Mucosa of descending colon (tissue), 3 donors: ENCODE measurements at places on chromosomes 7 and 10. TPM values are rescaled to one million over a fixed set of nuclear protein-coding genes. Genes with fewer than 3 reads are reported as not detected.

GRCh38 chr7:40899636-40900507 lies 765.1 kb downstream of the SUGCT start:
- no peak for DNase-seq

DNA sequence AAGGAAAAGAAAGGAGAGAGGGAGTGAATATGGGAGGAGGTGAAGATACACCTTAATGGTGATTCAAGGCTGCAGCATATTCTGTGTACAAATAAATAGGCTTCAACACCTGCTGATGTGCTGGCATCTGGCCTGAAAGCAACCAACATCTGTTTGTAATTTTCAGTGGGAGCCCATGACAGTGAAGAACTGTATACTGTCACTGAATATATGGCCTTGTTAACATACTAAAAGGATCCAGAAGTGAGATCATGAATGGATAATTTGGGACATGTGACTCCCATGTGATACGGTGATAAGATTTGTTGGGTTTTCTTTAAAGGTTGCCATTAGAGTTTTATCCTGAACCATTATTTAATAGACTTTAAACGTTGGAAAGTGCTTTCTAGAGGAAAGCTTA lies 459.3 kb downstream of the CNTNAP2 start:
- DNase-seq, result no peak

DNA sequence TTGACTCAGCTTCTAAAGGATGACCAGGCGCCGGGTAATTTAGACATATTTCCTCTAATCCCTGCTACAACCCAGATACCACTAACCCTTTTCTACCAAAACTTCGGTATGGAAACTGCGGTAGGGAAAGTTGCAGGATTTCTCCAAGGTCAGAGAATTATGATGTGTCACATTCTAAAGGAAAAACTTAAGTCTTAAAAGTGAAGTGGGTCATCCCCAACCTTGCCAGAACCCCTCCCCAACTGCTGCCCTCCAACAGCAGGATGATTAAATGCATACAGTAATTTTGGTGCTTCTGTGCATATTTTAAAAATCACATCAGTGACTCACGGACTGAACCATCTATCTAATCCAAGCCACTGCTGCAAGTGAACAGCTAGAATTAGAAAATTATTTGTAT lies 52.7 kb downstream of the GRB10 start:
- DNase-seq, result no peak

DNA sequence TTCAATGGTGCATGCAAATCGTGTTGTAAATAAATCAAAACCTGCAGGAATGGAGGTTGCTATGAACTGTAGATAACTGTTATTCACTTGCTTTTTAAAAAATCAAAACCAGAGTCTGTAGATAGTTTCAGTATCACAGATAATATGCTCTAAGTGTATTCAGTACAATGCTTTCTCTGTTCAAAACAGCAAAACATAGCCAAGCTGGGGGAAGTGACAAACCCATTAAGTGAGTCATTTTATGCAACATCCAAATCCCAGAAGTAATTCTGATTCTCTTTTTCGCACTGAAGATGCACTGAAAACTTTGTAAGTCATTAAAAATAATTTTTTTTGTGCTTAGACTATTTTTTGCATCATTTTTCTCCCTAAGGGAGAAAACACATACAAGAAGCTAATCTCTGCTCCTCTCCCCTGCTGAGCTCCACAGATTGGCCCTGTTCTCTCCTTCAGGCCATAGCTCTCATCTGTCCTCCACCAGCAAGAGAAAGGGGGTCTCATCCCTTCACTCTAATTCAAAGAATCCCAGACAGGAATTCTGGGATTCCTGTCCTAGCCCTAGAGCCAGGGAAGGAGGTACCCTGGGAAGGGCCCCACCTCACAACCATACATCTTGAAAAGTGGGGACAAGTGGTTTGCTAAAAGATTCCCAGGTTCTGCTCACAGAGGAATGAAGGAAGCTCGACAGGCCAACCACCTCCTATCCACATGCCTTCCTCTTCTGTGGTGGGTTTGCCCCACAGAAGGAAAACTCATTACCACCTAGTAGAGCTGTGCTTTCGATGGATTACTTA lies 4.9 kb downstream of the PRTFDC1 start:
- DNase-seq, result no peak

DNA sequence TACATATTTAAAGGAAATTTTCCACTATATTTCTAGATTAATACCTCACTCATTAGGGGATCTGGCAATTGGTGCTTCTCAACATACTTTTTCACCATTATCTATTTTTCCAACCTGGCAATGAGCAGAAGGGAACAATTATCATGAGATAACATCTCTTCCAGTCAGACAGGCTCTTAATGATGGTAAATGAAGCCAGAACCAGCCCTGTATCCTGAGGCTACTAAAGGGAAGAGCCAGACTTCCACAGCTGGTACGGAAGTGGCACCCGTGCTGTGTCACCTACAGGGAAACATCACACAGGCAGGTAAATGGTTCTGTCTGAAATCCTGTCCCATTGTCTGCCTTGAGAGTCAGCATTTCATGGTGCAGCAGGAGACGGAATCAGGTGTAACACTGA lies 75.9 kb downstream of the ELMO1 start:
- DNase-seq, result no peak

DNA sequence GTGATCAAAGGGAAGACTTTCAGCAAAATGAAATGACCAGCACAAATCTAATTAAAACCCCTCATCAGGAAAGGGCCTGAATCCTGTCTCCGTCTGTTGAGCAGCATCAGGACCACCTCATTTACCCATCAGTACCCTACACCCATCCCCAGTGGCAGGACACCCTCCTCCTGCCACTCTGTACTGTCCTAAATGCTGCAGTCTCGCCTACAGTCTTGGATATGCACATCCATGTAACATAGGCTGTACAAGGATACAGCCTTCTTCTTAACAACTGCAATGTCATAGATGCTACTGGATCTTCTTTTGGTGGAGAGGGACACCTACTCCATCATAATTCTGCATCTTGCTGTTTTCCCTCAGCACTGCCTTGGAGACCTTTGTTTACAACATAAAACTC lies 140.3 kb upstream of the LANCL2 start:
- DNase-seq, result no peak

DNA sequence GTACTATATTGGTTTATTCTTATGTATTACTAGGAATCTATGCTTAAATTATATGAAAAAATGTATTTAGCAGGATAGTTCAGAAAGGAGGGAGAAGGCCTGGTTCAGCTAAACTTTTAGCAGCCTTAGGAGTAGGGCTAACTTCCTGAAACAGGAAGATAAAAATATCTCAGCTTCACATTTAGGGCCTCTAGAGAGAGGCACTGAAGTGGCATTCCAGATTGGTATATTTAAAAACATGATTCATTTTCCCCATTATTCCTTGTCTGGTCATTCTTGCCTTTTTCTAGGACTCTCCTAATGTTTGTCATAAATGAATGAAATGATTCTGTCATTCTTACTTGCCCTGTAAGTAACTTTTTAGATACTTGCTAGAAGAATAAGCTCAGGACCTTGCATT lies 63.0 kb upstream of the CYP26C1 start:
- DNase-seq, result no peak

Gene ANKRD16
- total RNA-seq, result 4.7 TPM

Gene GIMAP7
- total RNA-seq, result 6.7 TPM

Gene CACNA2D1
- total RNA-seq, result 6.9 TPM

Gene ASB13
- 76.1 TPM for total RNA-seq
